ENCODE measurements at places on chromosomes 13 and 19. TPM values are rescaled to one million over a fixed set of nuclear protein-coding genes. Genes with fewer than 3 reads are reported as not detected.

DNA sequence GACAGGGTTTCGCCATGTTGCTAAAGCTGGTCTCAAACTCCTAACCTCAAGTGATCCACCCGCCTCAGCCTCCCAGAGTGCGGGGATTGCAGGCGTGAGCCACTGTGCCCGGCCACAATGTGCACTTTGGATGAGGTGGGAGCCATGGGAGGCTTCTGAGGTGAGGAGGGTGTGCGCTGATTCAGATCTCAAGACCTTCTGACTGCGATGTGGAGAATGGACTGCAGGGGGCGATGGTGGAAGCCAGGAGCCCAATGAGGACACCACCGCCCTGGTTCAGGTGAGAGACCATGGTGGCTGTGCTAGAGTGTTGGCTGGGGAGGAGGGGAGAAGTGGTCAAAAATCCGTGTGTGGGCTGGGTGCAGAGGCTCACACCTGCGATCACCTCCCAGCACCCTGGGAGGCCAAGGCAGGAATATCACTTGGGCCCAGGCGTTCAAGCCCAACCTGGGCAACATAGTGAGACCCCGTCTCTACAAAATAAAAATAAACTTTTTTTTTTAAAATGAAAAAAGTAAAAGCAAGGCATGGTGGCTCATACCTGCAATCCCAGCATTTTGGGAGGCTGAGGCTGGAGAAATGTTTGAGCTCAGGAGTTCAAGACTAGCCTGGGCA lies 5.6 kb downstream of the INAFM1 start:
- peak; percentile 71 for DNase-seq

DNA sequence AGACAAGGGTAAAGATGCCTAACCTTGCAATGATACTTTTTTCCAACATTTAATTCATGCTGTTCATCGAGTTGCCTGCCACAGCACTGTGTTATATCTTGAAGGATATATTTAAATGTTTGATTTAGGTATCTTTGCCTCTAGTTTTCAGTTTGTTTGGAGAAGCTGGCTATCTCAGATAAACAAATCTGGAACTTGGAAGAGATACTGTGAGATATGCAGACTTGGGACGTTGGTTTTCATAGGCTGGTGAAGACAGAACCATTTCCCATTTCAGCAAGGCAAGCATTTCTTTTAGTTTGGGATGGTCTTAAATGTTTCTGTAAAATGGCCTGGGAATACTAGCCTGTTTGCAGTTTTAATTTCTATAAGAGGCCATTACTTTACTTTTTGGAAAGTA lies 3.3 kb downstream of the RNASEH2B start:
- no peak for DNase-seq

DNA sequence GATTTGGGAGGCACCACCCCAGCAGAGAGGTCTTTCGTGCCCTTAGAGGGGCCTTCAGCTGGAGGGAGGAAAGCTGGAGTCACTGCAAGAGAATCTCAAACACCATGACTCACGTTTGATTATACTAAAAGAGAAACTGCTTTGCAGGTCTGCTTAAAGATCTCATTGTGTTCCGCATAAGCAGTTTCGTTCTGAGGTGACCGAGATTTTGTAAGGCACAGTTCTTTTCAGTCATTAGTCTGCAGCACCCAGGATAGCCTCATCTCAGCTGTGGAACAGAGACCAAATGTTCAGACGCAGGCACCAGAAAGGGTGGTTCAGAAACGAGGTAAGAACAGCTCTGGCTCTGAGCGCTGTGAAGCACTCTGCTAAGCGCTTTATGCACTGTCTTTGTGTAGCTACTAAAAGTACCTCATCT lies 71.2 kb upstream of the GTF3A start:
- DNase-seq: peak; percentile 25

DNA sequence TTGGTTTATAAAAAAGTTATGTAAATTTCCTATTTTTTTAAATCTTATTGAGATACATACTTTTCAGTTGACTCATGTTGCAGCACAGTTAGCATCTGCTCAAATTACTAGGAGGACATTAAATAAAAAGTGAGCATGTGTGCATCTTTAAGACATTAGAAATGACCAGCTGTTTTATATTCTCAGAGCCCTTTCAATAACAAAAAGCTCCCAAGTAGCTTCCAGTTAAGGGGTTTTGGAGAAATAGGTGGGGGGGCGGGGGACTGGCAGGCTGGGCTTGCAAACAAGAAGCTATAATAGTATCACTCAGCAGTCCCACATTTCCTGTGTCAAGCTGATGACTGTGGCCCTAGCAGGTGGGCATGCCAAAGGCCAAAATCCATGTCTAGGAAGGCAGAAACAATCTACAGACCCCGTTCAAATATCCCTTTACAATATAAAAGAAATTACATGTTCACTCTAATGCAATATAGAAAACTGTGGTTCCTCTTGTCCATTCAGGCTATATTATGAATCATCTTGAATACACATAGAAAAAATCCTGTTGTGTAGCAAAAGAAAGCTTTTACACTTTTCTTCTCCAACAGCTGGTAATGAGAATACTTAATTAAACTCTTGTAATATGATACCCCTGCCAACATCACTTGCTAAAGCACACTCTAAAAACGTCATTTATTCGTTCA lies 1713.2 kb upstream of the SLC10A2 start:
- no peak for DNase-seq

GRCh38 chr19:40407714-40408597 lies 5.2 kb downstream of the PRX start:
- no peak for DNase-seq

- no peak for DNase-seq
Measured at GRCh38 chr13:30413842-30414241, 8.5 kb upstream of the UBE2L5 start.

- no peak for DNase-seq
Measured at GRCh38 chr19:29664753-29665214, 477 bp upstream of the PLEKHF1 start.

DNA sequence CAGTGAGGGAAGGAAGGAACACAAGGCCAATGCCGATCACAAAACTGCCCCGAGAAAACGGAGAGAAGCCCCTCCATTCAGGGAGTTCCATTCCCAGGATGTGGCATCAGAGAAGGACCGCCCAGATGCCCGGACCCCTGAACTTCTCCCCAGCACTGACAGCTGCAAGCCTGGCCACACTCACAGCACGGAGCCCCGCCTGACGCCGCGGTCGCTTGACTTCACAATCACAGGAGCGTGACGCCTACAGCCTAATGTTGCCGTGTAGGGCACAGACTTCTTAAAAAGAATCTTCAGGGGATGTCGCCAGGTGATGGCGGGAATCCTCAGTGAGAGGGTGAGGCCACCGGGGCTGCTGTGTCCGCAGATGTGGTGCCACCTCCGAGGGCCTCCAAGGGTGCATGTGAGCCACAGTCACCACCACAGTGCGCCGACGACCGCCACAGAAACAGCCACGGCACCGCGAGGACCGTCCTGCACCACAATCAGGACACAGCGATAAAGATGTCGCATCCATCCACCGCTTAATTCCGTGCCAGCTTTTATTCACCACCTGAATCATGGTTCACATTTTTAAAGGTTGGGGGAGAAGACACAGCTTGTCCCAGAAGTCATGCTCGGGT lies 77.2 kb downstream of the SPACA7 start:
- DNase-seq: no peak

DNA sequence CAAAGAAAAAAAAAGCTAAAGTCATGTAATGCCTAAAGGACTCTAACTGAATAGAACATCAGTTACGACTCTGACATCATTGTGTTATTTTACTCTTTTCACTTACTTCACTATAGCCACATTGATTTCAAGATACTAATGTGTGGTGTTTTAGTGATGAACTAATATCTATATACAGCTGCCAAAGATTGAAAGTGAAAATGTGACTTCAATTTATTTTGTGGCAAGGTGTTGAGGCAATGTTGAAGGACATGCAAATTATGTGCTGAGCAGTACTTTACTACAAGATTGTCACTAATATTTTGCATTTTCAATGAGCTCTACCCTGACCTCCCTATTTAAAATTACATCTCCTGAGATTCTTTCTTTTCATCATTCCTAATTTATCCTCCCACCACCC lies 1911.9 kb upstream of the PCDH20 start:
- no peak for DNase-seq

GRCh38 chr13:104592127-104592526 lies 1525.9 kb upstream of the SLC10A2 start:
- no peak for DNase-seq

GRCh38 chr19:13764821-13765394 lies 586 bp downstream of the MRI1 start:
- peak; percentile 57 for DNase-seq

GRCh38 chr13:76887076-76887563 lies 915 bp upstream of the KCTD12 start:
- no peak for DNase-seq

GRCh38 chr13:73422973-73423372 lies 364.2 kb downstream of the KLF5 start:
- no peak for DNase-seq

GRCh38 chr19:48176226-48176625 lies 5.7 kb downstream of the ZSWIM9 start:
- DNase-seq: no peak

DNA sequence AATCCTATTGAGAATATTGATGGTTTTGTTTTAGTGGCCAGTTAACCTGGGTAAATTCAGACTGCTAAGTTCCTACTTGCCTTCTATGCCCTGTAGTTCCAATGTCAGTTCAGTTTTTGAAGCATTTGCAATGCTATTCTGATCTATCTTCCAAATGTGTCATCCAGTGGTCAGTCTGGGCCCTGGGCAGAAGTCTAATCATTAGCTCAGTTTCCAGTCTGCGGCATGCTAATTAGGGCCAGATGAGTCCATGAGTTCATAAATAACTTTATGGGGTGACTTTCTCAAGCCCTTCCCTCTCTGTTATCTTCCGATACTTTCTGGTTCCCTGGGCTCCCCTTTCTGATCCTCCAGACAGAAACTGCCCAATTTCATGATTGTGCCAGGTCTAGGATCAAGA lies 32.7 kb downstream of the FAM187B start:
- peak; percentile 4 for DNase-seq

DNA sequence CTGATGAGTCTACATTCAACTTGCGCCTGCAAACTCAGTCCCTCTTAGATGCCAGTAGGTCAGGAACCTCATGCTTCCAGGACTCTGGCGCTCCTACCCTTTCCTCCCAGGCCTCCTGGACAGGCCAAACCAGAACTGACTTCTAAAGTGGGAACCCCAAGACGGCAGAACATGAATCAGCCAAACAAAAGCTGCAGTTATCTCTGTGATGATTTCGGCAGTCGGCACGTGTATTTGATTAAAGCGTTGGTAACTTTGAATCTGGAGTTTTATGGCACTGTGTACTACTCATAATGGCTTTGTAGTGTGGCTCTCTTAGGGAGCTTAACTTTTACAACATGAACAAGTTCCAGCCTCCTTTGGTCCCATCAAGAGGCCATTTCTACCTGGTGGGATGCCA lies 13.7 kb downstream of the ACTN4 start:
- no peak for DNase-seq

GRCh38 chr13:39603424-39603947 lies 493 bp upstream of the LHFPL6 start:
- no peak for DNase-seq

DNA sequence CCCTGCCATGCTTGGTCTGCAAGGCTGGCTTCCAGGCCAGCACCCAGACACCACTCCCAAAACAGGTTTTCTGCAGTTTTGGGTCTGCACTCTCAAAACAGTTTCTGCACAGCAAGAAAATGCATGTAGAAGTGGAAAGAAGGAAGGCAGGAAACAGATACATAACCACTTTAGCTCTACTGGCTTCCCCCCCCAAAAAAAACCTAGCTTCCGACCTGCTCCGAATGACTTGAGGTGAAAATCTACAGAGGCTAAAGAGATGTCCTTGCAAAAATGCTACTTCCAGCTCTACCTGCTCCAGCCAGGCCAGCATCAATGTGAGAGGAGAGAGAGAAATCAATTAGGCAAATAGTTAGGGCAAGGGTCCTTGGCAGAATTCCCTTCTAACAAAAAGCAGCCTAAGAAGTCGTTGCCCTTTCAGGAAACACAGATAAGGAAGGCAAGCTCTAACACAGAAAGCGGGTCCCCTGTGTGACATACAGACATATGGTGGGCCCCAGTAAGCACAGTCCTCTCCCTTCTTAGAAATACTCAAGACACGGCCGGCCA lies 3.4 kb downstream of the C19orf12 start:
- peak; percentile 52 for DNase-seq

GRCh38 chr13:94057618-94058186 lies 421.8 kb downstream of the DCT start:
- no peak for DNase-seq

- no peak for DNase-seq
Measured at GRCh38 chr19:3548606-3549005, 8.8 kb downstream of the MFSD12 start.

- DNase-seq: no peak
Measured at GRCh38 chr19:10019246-10019645, 6.0 kb downstream of the RDH8 start.

- no peak for DNase-seq
Measured at GRCh38 chr19:45340232-45340898, at the start of gene KLC3. KLC3 (plus strand) TSS chr19:45340750; CDS start chr19:45345542, 4,792 bp downstream.

GRCh38 chr19:12095111-12095790 lies 30.7 kb downstream of the ZNF844 start:
- no peak for DNase-seq

DNA sequence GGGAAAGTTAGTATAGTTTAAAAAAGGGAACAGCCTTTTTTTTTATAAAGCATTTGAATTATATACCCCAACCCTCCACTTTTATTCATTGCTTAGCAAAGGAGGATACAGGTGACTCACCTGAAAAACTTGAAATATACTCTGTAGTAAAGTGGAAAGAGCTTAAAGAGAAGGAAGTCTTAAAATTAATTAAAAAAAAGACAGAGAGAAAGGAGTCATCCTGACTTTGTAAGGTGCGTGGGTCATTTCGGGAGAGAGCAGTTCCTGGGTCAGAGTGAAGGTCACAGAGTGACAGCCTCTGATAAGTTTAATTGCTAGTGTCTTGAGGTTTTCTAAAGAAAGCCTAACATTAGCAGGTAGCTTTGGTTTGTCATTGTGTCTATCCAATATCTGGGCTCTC lies 310.3 kb downstream of the KLF5 start:
- DNase-seq: no peak

GRCh38 chr13:24092108-24092507 lies 68.4 kb upstream of the SPATA13 start:
- no peak for DNase-seq

The ZNF578 gene
- total RNA-seq: 1.4 TPM

The KLK3 gene
- not detected for total RNA-seq

The NCAN gene
- total RNA-seq: not detected

The TMEM255B gene
- 1.9 TPM for total RNA-seq

The ZNF724 gene
- total RNA-seq: 16.1 TPM

The CBLC gene
- total RNA-seq: not detected

The ZNF93 gene
- 17.9 TPM for total RNA-seq

The OLFM4 gene
- not detected for total RNA-seq

The NMRK2 gene
- total RNA-seq: not detected

The F10 gene
- total RNA-seq: not detected

The GRIN3B gene
- total RNA-seq: not detected

The OPA3 gene
- 14.9 TPM for total RNA-seq

The MUC16 gene
- total RNA-seq: not detected
